NCI-H187 treated with DMSO at 0.1 percent for 48 hours (cell line): ENCODE measurements at places on chromosomes 12 and 14.

DNA sequence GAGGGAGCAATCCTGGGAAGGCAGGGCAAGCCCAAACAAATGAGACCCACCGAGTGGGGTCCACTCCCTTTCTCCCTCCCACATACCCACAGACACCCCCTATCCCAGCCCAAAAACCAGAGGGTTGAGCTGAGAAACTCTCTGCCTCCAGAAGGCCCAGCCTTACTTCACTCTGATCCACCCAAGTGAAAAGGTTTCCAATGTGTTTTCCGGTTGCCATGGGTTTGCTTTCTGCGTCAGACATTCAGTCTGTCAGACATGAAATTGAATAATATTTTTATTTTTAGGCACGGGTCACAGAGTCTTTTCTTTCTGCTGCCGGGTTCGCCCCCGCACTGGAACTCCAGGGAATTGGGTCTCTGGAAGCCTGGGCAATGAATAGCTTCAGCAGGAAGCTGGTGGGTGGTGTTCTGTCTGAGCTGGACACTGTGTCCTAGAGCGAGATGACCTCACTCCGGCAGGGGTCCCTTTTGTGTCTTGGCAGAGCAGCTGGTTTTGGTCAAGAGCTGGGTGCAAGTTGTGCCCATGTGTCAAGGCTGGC is 69.8 kb upstream of the CLMN start:
- DNase-seq: no peak

DNA sequence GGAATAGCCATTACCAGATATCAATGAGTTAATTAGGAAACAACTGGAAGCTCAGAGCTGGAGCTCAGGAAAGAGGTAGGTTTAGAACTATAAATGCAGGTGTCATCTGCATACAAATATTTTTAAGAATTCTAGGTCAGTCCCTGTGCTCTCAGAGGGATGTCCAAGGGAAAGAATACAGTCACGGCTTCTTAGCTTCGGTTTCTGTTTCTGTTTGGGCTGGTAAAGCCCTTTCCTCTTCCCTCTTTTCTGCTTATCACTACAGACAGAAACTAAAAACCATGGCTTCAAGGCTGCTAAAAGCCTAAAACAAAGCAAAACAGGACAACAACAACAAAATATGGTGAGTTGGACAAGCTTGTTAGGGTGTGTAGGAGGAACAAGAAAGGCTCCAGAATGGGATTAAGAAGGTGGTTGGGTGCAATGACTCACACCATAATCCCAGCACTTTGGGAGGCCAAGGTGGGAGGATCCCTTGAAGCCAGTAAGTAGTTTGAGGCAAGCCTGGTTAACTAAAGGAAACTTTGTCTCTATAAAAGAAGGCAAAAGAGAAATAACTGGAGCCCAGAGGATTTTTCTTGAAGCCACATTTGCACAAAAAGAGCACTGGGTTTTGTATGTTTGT is 113.0 kb downstream of the SEC23A start:
- DNase-seq: no peak

DNA sequence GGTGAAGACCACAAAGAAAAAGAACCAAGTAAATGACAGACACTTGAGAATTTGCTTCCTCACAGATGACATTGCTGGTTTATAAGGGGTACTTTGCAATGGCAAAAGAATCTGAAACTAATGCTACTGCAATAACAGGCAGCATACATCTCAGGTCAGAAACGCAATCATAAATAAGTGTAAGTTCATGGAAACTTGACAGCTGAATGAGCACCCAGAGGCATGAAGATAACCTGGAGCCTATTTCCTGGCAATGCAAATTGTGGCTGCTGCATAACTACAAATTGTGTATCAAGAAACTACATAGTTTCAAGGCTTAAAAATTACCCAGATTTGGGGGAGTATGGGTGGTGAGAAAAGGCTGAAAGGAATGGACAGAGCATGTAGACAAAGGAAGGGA is 8.5 kb upstream of the MYO1A start:
- no peak for DNase-seq

DNA sequence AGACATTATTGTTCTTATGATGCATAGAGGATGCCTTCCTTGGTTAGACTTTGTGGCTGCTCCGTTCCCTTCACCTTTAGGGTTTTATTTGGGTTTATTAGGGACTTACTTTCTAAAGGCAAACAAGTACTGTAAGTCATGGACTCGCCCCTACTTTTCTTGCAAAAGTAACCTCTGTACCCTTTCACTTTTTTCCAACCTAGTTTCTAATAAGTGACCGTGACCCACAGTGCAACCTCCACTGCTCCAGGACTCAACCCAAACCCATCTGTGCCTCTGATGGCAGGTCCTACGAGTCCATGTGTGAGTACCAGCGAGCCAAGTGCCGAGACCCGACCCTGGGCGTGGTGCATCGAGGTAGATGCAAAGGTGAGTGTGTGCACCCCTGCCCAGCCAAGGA is 72.7 kb downstream of the SMOC1 start:
- no peak for DNase-seq

GRCh38 chr14:70924521-70924920 is 17.3 kb downstream of the PCNX1 start:
- DNase-seq: no peak

GRCh38 chr12:52521568-52522266 is 1.5 kb upstream of the KRT5 start:
- DNase-seq: no peak

- DNase-seq: no peak
These were observed 178.6 kb downstream of the ADGRD1 start for GRCh38 chr12:131132118-131132892.

- DNase-seq: no peak
These were observed 1.3 kb downstream of the TMEM233 start for GRCh38 chr12:119594772-119595445.

DNA sequence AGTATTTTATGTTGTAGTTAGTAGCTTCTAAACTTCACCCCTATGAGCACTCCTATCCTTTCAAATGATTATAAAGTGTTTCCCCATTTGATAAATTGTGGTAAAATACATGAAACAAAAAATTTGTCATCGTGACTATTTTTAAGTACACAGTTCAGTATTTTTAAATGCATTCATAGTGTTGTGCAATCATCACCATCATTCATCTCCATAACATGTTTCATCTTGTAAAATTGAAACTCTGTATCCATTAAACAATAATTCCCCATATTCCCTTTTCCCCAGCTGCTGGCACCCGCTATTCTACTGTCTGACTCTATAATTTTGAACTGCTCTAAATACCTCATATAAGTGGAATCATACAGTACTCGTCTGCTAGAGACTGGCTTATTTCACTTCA is 52.5 kb downstream of the ATP23 start:
- DNase-seq: no peak
